Activated CD4-positive, alpha-beta T cell treated with anti-CD3 and anti-CD28 coated beads, Interleukin-2, amount 50 U/mL, for 24 hours (primary cell): ENCODE measurements at places on chromosomes 11 and 22.

- DNase-seq: no peak
Measured at GRCh38 chr22:31139066-31139465, 1.2 kb downstream of the PLA2G3 start.

DNA sequence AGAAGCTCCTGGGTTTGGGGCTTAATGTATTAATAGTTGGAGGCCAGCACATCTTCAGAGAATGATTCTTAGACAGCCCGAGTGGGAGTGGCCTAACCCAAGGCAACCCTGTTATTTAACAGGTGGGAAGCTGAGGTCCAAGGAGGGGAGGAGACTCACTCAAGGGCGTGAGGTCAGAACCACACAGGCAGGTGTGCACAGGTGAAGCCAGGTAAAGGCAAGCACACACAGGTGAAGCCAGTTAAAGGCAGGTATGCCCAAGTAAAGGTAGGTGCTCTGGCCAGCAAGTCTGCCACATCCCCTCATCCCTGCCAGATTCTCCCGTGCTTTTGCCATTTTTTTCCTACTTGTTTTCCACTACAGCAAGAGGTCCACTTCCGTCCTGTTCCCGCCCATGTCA lies 2.9 kb upstream of the SHANK2 start:
- no peak for DNase-seq

- DNase-seq: no peak
Measured at GRCh38 chr11:126592496-126593410, 237.3 kb downstream of the ST3GAL4 start.

DNA sequence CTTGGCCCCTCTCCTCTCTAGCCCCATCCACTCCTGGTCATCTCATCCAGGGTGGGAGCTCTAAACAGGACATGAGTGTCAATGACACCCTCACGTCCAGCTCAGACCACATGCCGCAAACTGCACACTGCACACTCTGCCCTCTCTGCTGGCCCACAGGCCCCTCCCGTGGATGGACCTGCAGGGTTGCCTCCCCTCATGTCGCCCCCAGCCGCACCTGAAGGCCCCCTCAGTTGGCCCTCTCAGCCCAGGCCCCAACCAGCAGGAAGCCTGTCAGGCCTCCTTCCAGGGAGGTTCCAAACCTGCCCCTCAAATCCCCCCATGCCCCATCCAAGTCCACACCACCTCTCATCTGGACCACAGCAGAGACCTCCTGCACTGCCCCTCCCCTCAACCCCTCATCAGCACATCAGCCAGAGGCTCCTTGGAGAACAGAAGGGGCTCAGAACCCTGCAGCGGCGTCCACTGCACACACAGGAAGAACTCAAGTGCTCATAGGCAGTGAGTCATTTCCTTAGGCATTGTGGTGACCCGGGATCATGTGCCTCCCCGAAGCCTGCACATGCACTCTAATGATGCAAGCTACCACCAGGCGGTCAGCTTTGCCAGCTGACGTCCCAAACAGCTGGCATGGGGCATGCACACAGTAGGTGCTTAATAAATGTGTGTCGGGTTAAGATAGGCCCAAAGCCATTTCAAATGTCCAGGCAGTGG lies 12.9 kb upstream of the CDKN1C start:
- peak; percentile 30 for DNase-seq

- DNase-seq: no peak
Measured at GRCh38 chr11:108743851-108744250, 79.0 kb downstream of the DDX10 start.

- DNase-seq: no peak
Measured at GRCh38 chr11:2755071-2755470, 55.3 kb upstream of the KCNQ1OT1 start.

DNA sequence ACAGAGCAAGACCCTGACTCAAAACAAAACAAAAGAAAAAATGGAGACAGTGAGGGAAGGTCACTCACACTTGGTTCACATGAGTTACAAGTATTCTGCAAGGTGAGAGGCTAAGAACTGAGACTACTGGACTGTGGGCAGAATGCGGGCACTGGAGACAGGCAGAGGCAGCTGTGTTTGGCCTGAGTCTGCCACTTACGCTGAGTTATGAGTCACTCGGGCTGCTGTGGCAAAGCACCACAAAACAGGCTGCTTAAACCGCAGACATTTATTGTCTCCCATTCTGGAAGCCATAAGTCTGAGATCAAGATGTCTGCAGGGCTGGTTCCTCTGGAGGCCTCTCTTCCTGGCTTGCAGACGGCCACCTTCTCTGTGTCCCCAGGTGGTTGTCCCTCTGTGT lies 122.8 kb downstream of the SHANK2 start:
- DNase-seq: no peak

DNA sequence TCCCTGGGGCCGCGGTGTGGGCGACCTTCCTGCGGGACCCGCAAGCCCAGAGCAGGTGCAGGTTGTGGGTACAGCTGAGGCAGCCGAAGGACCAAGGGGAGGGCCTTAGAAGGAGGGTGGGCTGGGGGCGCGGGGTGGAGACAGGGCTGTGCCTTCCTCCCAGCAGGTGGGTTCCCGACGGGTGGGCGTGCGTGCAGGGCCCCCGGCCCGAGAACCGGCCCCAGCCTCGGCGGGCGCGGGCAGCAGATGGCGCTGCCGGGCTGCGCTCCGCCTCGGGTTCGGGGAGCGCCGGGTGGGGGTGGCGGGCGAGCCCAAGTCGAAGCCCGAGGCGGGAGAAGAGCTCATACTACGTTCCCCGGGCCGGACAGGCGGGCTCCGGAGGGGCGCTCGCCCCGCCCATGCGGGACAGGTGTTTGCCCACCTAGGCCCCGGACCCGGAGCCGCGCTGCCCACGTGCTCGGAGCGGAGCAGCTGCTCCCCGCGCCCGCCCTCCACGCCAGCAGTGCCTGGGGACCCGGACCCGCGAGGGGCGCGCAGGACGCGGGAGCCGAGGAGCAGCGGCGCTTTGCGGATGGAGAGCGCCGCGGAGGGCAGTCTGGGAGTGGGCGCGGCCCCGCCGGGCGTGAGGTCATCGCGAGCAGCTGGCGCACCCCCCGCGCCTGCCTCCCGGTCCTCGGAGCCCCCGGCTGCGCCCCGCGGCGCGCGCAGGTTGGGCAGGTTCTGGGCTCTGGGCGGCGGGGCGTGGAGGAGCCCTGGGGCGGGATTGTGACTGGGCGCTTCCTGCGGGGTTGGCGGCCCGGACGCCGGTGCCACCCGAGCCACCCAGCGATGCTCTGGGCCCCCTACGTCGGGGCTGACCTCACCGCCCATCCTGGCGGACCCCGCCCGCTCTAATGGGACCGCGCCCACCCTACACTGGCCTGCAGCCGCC lies 25.3 kb downstream of the DUSP8 start:
- no peak for DNase-seq

DNA sequence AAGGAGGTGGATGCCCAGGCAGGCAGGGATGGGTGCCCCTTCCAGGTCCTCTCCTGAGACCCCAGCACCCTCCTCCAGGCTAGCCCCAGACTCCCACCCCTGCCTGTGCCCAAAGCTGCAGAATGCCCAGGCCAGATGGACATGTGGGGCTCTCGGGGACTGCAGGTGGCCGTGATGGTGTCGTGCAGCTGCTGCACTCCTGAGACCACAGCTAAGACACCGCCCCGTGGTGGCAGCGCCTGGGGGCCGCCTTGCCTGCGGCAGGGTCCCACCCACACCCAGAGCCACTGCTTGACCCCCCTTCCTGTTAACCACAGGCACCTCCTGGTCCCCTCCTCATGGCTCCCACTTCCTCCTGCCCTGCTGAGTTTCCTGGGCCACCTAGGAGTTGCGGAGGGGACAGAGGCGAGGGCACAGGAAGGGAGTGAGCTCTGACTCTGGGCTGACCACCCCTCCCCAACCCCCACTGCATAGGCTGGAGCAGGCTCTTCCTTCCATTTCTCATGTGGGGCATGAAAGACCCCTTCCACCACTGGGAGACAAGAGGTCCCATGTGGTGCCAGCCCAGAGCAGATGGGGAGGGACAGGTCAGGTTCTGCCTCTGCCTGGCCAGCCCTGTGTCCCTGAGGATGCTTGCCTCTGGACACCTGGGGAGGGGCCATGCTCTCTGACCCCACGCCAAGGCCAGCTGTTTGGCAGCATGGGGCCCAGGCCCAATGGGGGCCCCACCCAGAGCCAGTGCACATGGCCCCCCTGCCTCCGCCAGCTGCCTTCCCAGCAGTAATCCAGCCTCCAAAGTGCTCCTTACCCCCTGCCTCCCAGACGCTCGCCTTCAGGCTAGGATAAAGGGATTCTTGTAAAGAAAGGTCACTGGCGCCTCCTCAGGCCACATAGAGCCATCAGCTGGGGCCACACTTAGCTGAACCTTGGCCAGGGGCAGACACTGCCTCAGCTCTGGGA lies 29.3 kb downstream of the OSBPL5 start:
- no peak for DNase-seq

DNA sequence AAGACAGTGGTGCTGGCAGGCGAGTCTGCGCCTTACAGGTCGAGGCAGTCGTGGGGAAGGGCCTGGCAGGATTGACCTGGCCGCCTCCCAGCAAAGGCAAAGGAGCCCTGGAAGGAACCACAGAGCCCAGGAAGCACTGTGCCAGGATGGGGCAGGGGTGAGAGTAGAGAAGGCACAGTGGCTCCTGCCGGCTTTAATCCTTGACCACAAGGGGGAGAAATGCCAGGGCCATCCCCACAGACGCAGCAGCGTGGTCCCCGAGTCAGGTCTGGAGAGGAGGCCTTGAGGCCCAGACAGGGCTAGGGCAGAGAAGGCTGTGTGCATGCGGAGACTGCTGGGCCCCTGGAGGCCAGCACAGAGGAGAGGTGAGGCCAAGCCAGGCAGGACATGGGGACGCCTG lies 9.9 kb upstream of the NDUFS8 start:
- DNase-seq: no peak

DNA sequence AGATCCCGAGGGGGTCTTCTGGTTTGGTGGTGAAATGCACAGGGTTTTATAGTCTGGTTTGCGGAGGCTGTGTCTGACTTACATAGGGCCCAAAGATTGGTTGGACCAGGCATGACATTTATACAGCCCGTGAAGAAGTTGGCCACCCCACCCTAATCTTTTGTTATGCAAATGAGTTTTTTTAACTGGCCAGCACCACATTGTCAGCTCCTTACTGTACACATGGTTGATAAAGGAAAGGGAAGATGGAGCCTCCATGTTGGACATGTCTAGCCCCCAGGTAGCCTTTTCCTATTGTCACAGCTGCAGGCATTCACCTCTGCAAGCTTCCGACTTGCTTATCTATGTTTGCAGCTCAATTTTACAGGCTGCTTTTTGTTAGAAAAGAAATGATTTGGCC lies 70.1 kb downstream of the WT1 start:
- DNase-seq: no peak

GRCh38 chr11:95282291-95282751 lies 51.3 kb upstream of the SESN3 start:
- DNase-seq: no peak

- DNase-seq: no peak
Measured at GRCh38 chr22:45319324-45319685, 9.6 kb downstream of the FAM118A start.

DNA sequence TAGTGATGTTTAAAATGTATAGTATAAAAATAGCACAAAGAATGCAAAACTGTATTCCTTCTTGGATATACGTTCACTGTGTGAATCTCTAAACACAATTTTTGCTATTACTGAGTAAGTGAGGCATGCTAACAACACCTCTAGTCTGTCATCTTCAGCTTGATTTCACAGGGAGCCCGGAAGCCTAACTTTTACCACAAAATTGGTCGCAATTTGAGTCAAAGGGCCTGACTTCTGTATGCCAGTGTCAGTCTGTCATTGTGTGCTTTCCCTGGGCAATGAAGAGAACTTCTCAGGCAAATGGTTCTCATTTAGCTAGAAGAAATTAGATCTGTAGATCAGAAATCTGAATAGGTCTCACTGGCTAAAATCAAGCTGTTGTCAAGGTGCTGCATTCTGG lies 1059.5 kb downstream of the FAM181B start:
- DNase-seq: no peak
